ENCODE measurements at places on chromosomes 12 and 14. TPM values are rescaled to one million over a fixed set of nuclear protein-coding genes. Genes with fewer than 3 reads are reported as not detected.

The ASB2 gene
- not detected for total RNA-seq

The KCNA5 gene
- not detected for total RNA-seq

The TAS2R14 gene
- 1.6 TPM for total RNA-seq

The BATF gene
- total RNA-seq = 0.88 TPM

The KRT84 gene
- not detected for total RNA-seq

Measured in cardiac ventricle fibroblast (primary cell).